ENCODE measurements at places on chromosomes 11 and 22.

DNA sequence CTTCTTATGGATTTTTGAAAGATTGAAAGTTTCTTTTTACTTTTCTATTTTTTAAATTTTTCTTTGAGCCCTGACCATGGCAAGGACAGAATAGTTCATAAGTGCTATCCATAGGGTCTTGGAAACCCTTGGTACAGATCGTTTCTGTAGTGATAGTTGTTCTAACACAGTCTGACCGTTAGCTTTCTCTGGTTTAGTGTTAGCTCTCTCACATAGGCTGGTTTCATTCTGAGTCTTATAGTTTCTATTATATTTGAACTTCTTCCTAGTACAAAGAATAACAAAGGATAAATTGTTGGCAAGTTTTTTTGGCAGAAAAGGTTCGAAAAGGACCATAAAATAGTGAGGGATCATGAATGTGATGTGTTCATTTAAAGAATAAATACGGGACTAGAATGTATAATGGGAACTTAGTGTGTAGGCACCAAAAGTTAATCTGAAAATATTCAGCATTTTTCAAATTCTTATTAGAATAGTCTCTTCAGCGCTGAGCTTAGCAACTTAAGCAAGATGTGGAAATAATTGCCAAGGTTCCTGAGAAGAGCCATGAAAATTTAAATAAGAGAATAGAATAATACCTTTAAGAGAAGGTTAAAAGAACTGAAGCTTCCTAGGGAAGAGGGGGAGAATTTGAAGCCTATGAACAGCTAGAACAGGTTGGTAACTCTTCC lies 24.1 kb downstream of the FDX1 start:
- DNase-seq, result no peak

DNA sequence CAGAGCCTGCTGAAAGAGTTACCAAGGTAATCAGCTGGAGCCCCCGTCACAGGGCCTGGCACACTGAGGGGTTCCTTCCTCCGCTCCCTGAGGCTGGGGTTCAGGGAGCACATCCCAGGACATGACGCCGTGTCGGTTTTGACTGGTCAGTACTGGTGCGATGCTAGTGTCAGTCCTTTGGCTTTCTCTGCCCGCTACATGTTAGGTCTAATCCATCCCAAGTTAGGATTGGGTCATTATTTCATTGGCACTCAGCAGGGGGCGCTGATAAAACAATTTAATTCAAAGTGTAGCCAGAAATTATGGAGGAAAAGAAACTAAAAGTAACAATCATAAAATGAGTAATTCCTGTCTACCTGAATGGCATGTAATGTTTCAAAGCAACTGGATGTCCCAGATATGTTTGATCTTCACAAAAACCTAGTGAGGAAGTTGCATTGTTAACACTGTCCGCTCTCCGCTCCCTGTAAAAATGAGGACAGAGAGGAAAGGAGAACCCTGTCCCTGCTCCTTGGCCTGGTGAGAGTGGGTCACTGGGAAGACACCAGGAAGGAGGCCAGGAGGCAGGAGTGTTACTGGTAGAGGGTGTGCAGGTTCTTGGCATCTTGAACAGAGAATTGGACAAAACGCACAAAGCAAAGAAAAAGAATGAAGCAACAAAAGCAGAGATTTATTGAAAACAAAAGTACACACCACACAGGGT lies 27.1 kb downstream of the TSKU start:
- DNase-seq, result no peak

DNA sequence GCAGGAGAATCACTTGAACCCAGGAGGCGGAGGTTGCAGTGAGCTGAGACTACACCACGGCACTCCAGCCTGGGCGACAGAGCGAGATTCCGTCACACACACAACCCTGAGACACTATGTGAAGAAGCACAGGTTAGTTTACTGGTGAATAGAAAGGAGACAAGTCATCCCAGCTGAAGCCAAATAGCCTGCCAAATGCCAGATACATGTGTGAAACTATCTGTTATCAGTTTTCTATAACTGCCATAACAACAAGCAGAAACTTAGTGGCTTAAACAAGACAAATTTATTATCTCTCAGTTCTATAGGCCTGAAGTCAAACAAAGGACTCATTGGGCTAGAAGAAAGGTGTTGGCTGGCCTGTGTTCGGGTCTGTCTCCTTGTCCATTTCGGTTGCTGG lies 88.0 kb upstream of the CHRM4 start:
- no peak for DNase-seq

DNA sequence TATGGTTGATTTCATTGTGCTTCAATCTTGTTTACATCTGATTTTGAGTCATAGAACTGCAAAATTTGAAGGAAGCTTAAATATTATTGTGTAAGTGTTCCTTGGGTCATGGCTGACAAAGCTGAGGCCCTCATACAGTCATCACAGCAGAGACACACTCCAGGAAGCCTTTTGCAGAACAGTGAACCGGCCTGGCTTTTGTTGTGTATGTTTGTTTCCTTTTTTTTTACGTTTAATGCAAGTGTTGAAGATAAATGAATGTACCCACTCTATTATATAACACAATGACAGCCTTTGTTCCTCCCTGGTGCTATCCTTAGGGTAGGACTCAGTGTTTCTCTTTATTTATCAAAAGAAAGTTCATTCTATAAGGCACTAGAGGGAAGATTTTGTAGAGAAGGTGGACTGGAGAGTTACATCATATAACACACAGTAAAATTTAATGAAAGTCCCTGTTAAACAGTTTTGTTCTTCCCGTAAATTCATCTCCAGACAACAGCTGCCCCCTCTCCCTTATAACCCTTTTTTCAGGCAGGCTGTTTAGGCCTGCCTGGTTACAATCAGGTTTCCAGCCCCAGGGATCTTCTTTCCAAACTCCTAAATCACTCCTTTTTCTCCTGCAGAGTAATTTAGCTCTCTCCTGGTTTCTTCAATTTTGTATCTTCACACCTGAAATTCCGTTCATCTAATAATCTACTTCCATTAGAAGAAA lies 34.3 kb upstream of the CSTF3 start:
- no peak for DNase-seq

DNA sequence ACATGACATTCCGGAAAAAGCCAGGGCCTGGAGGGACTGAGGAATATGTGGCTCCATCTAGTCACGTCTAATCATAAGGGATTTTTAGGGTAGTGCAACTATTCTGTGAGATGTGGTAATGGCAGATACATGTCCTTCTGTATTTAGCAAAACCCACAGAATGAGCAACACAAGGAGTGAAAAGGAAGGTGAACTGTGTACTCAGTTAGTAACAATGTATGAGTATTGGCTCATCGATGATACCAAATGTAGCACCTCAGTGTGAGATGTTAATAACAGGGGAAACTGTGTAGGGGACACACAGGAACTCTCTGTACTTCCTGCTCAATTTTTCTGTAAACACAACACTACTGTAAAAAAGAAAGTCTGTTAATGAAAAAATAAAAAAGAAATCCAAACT lies 42.0 kb upstream of the CARS1 start:
- DNase-seq, result no peak

- no peak for DNase-seq
These were observed 466.5 kb downstream of the FAM181B start for GRCh38 chr11:82267186-82267585.

DNA sequence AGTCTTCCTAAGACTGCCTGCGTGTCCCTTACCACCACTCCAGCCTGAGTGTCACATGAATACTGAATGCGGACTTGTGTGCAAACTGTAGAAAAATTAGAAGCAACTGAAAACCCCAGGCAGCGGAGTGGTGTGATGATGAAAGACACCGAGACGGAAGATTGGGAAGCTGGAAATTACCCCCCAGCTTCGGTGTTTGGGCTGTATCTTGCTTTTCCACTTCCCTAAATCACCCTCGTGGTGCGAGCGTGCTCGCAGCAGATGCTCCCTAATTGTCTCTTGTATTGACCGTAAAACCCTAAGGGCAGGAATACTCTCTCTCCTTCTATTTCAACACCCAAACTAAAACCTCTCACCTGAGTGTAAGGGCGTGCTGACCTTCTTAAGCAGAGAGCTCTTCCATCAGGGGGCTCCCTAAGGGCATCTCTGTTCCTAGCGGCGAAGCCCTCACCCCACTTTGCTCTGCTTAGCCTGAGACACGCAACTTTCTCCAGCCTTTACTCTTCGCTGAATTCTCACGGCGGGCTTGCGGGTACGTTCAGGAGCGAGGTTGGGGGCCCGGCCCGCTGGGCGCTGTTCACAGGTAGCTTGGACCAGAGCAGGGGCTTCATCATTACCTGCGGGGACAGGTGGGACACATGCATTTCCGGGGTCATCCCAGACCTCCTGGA lies 62.4 kb downstream of the CRYBB2 start:
- no peak for DNase-seq

DNA sequence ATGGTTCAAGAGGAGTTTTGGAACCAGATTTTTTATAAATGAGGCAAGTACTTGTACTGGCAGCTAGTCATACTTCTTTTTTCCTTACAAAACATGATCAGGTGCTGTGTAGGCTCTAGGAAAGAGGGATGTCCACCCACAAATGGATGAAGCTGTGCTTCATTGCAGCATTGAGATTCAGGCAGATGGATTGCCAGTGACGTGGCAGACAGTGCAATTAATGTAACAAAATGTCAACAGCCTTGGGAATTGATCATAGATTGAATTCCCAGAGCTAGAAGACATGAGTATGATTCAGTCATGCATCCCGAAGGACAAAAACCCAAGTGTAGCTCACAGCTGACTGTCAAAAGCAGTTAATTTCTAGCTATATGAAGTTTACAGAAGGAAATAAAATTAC lies 99.2 kb upstream of the RASSF10 start:
- DNase-seq, result no peak

GRCh38 chr11:34938611-34939010 lies 22.2 kb downstream of the PDHX start:
- no peak for DNase-seq

GRCh38 chr22:46275455-46276122 lies 7.8 kb downstream of the TTC38 start:
- DNase-seq, result no peak

DNA sequence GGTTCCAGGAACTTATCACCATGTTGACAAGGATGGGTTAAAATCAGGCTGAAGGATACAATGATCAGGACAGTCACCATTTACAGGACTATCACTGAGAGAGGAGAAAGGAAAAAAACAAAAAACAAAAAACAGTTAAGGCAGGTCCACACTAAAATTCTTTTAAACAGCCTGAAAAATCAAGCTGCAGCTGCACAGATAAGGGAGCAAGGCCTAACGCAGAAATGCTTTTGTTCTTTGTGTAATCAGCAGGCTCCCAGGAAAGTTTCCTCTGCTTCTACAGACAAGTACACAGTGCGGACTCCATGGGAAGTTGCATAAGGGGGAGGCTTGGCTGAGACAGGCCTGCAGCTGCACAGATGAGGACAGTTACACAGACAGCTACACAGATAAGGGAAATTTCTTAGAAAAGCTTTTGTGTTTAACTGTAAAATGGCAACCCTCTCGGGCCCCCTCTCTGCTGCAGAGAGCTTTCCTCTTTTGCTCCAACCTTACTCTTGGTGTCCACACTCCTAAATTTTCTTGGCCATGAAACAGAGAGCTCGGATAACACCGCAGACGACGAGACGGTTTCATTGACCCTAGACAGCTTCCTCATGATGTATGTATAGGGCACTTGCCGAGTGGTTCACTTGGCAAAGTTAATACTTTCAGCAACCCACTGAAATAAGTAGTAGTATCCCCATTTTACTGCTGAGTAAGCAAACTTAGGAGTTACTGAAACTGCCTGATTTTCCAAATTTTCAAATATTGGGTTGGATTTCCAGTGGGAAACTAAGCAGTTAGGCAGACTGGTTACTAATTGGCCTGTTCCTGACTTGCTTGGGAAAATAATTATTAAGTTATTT lies 45.5 kb downstream of the PIWIL3 start:
- no peak for DNase-seq

DNA sequence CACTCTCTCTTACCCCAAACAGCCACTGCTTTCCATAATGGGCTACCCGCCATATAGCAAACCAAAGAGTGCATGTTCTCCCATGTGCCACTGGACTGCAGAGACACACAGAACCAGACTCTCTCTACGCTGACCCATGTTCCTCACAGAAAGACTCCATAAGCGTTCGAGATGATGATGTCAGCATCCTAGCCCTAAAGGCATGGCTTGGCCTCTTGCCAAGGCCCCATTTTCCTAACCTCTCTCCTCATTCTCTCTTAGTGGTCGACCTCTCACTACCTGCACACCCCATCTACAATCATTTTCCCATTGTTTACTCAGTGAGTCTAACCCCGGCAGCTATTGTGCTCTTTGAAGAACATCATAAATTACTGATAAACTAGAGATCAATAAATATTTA lies 4.9 kb downstream of the NDUFC2 start:
- no peak for DNase-seq

- DNase-seq, result no peak
These were observed 121.9 kb upstream of the MTMR2 start for GRCh38 chr11:96045622-96046456.

GRCh38 chr22:26903030-26903856 lies 245.9 kb downstream of the MIAT start:
- no peak for DNase-seq

- DNase-seq, result no peak
These were observed 10.8 kb upstream of the CLDN5 start for GRCh38 chr22:19535001-19535400.

DNA sequence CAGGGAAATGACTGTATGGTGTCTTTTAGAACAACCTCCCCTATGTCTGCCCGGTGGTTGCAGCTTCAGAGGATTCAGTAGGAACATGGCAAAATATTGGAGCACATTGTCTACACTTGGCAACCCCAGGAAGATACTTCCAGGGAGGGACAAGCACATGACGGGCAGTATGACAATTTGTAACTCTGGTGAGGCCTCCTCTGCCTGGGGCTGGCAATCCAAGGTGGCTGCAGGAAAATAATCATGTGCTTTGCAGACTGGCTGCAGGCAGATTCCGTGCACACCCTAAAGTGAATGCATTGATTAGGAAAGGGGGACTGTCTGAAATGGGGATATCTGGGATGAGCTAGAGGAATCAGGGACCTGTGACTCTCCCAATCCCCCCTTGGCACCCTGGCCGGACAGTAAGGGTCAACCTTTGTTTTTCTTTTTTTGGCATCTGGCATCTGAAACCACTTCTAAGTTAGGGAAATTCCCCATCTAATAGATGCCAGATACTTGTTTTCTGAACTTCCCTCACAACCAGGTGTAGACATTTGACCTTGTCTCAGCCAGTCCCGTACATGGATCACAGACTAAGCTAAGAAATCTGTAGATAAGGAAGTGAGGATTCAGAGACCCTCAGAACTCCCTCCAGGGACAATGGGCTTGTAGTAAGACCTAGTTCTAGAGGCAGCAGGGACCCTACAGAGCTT lies 10.5 kb upstream of the PHOX2A start:
- no peak for DNase-seq

- no peak for DNase-seq
These were observed 114.7 kb downstream of the CSTPP1 start for GRCh38 chr11:47051217-47051616.

- DNase-seq, result no peak
These were observed 15.0 kb downstream of the MRTFA start for GRCh38 chr22:40621309-40622151.

GRCh38 chr11:33207408-33207985 lies 46.2 kb upstream of the CSTF3 start:
- no peak for DNase-seq

All from GM04503 (cell line).